Smooth muscle cell of the umbilical artery (primary cell): ENCODE measurements at places on chromosomes 11 and 22. TPM values are rescaled to one million over a fixed set of nuclear protein-coding genes. Genes with fewer than 3 reads are reported as not detected.

Gene TRIM48
- not detected in 2 replicates for total RNA-seq

Gene WNT11
- total RNA-seq = 0.30 and 0.37 TPM in 2 replicates

Gene LRRC32
- total RNA-seq = 59.0 and 86.1 TPM in 2 replicates

Gene PYGM
- 0.60 and 1.2 TPM in 2 replicates for total RNA-seq

Gene SAA2
- total RNA-seq = 0.30 TPM in 1 of 2 replicates, not detected in the other

Gene SLC6A5
- not detected in 2 replicates for total RNA-seq

Gene VSIG2
- not detected in 2 replicates for total RNA-seq

Gene OR51D1
- total RNA-seq = not detected in 2 replicates

Gene ZBTB16
- total RNA-seq = not detected in 2 replicates

Gene SCARF2
- total RNA-seq = 66.5 and 72.7 TPM in 2 replicates

Gene SCGB1A1
- not detected in 2 replicates for total RNA-seq

Gene FANCF
- total RNA-seq = 8.6 and 8.7 TPM in 2 replicates

Gene CCDC116
- under 0.01 and 0.18 TPM in 2 replicates for total RNA-seq

Gene CELSR1
- 1.5 and 7.3 TPM in 2 replicates for total RNA-seq

Gene TRPC6
- total RNA-seq = not detected in 2 replicates

Gene PRDM11
- 5.6 and 7.9 TPM in 2 replicates for total RNA-seq

Gene INS
- total RNA-seq = not detected in 2 replicates

Gene ARHGAP20
- total RNA-seq = 1.8 and 4.5 TPM in 2 replicates

Gene SEC14L6
- total RNA-seq = 0.23 and 0.59 TPM in 2 replicates

Gene SMDT1
- total RNA-seq = 2.0 and 2.7 TPM in 2 replicates

Gene CCDC188
- 0.30 TPM in 1 of 2 replicates, not detected in the other for total RNA-seq

Gene TMPRSS13
- total RNA-seq = not detected in 2 replicates

Gene NLRP14
- 0.18 TPM in 1 of 2 replicates, not detected in the other for total RNA-seq

Gene TMEM191B
- under 0.01 and 0.97 TPM in 2 replicates for total RNA-seq

Gene TMPRSS5
- 0.09 TPM in 1 of 2 replicates, not detected in the other for total RNA-seq

Gene KDM4D
- 0.30 and 0.74 TPM in 2 replicates for total RNA-seq

Gene TRIM77
- not detected in 2 replicates for total RNA-seq

Gene LARGE2
- total RNA-seq = under 0.01 TPM in 1 of 2 replicates, not detected in the other

Gene GLYAT
- total RNA-seq = not detected in 2 replicates

Gene OR4A16
- total RNA-seq = not detected in 2 replicates
